ENCODE measurements at places on chromosomes 5 and 9.

DNA sequence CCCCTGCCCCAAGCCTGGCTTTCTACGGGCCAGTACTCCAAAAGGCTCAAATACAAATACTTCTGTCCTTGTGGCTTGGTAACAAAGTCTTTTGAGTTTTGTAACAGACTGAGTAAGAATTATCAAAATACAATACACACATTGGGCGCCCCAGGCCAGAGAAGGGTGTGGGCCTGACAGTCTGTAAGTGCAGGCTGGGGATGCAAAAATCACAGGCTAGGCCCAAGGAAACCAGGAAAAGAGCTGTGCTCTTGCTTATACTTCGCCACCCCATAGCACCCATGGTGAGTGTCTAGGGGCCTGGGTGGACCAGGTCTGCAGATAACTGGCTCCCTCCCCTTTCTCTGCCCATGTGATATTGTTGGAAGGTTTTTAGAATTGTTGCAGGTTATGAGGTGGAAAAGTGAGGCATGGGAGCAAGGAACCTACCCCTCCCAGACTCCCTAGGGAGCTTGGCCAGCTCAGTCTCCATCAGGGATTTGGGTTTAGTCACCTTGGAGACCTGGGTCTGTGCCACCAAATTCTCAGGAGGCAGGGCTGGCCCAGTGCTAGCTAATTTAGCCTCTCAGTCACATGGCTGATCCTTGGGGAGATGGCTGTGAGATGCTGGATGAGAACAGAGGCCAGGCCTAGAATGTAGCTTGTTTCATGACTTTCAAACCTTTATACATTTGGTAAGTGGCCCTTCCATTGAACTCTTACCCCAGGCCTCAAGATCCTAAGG, 72.9 kb downstream of the TARS1 start:
- no peak for DNase-seq

GRCh38 chr9:125932746-125933455, 185.7 kb downstream of the PBX3 start:
- no peak for DNase-seq

DNA sequence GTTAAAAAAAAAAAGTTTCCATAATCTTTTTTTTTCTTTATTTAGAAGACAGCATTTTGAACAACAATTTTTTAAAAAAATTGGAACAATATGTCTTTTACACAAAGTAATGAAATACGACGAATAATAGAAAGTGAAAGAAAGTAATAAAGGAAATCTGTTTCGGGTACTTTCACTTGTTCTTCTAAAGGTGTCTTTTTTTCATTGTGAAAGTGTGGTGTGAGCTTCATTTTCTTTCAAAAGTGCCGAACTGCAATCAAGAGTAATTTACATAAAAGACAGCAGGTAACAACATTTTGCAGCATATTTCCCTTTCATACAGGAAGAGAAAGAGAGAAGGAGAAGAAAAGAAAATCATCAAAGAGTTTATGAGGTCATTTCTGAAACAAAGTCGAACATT, 159.7 kb upstream of the CDH12 start:
- no peak for DNase-seq

- DNase-seq, result no peak
These were observed 7.8 kb upstream of the TNFAIP8 start for GRCh38 chr5:119347991-119348390.

GRCh38 chr5:116359592-116359991, 215.0 kb downstream of the SEMA6A start:
- no peak for DNase-seq

- DNase-seq, result no peak
These were observed 388 bp upstream of the MED10 start for GRCh38 chr5:6378766-6379103.

- DNase-seq, result no peak
These were observed 990.2 kb downstream of the CDH12 start for GRCh38 chr5:21862986-21863385.
